ENCODE measurements at places on chromosomes 5 and 9.

GRCh38 chr5:15510831-15511230 is 10.9 kb downstream of the FBXL7 start:
- no peak for DNase-seq

- no peak for DNase-seq
These were observed 4.1 kb upstream of the SLC1A1 start for GRCh38 chr9:4486176-4486575.

GRCh38 chr5:125043781-125044391 is 297.4 kb upstream of the ZNF608 start:
- peak; percentile 31 for DNase-seq

DNA sequence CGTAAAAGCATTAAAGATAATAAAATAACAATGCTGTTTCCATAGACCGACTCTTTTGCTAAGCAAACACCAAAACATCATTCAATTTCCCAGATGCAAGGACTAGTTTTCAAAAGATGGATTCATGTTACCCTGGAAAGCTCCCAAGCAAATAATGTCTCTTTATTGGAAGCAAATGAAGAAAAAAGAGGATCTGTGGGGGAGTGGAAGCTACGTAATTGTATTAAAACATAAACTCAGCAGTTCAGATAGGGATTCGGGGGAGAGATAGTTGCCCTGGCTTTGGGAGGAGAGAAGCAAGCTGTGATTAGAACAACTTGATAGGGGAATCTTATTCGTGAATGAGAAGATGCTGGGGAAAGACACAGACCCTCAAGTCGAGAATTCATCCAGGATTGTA is 491.0 kb upstream of the CLINT1 start:
- no peak for DNase-seq

- DNase-seq: no peak
These were observed 34.0 kb downstream of the ZNF618 start for GRCh38 chr9:113910036-113910639.

DNA sequence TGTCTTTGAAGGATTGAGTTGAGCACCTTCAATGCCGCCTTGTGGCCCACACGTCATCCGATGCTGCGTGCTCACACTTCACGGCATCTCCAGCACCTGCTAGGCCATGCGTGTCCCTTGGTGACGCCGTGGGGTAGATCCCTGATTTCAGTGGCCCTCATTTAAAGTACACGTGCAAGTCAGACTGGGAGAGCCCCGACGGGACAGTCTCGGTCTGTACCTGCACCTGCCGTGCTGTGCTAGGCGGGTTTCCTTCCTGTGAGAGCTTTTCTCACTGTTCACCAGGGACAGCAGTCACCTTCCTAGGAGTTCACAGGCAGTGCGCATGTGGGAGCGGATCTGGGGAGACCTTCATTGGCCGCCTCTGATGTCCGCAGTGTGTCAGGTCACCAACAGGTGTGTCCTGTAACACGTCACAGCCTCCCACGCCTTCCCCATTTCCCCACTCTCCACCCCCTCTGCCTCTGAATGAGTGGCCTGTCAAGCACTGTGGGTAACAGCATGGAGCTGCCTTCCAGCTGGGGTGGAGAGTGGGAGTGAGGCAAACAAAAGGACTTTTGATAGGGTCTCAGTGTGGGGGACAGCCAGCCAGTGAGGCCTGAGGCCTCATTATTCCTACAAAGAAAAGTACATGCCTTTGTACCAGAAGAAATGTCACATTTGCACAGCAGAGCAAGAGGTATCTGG is 236.4 kb downstream of the FANCC start:
- DNase-seq: peak; percentile 98

DNA sequence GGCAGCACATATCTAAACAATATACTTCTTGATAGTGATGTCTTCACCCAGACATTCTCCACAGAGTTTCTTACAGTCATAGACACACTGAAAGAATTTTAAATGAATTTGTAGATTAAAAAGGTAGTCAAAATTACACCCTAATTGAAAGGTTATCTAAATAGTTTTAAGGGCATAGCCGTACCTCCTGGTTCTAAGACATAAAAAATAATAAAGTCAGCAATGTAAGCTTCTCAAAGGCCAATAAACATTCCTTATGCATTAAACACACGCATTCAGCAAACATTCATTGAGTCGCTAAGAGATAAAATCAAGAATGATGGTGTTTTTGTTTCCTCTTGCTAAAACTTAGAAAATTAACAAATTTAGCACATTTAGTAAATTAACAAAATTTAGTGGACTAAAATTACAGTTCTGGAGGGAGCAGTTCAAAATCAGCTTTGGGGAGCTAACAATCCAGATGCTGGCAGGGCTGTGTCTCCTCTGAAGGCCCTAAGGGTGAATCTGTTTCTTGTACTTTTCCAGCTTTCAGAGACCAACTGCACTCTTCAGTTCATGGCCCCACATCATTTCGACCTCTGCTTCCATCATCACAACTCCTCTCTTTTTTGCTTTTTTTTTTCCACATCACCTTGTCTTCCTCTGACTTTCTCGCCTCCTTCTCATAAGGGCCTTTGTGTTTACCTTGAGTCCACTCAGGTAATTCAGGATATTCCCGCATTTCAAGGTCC is 516.5 kb downstream of the DNAH5 start:
- no peak for DNase-seq

GRCh38 chr5:168647083-168647482 is 67.9 kb upstream of the PANK3 start:
- no peak for DNase-seq

DNA sequence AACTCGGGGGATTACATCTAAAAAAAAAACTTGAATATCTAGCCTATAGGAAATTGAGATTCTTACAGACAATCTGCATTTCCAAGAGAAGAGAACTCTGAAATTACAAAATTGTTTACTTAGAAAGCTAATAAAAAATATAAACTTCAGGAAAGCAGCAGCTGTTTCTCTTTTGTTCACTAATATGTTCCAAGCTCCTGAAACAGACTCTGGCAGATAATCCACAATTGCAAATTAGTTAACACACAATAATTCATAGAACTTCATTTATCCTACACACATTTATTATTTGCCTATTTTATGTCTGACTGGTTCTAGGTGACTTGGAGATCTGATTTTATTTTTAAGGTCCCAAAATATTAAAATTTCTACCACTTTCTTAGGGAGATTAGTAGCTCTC is 83.8 kb downstream of the TMEM167A start:
- no peak for DNase-seq

GRCh38 chr5:169856571-169856970 is 123.7 kb downstream of the INSYN2B start:
- DNase-seq: no peak

- no peak for DNase-seq
These were observed 2039.1 kb upstream of the CDH9 start for GRCh38 chr5:29077451-29077850.

- DNase-seq: no peak
These were observed 264.2 kb downstream of the MAST4 start for GRCh38 chr5:66860199-66860975.

DNA sequence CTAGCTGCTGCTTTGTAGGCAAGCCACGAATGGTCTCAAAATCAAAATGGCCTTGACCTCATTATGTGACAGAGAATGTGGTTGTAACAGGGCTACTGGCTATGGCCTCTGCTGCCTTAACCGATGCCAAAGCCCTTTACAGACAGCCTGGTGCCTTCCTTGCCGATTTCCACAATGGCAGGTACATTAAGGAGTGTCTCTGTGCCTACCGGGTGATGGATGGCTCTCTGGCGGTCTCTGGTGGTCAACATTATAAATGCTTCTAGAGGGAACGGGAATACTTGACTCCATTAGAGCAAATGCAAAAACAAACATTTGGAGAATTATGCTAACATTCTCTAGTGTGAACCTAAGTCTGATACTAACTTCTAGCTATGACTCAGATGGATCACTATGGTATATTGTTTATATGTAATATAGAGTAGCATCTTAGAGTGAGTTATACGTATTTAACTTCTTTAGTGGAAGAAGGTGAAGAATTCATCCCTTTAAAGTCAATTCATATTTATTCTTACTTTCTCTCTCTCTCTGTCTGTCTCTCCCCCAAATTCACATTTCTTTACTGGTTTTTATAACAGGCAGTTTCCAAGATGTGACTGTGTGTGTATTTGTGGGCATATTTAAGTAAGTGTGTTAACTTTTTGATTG is 52.5 kb downstream of the RPS23 start:
- DNase-seq: peak; percentile 80

DNA sequence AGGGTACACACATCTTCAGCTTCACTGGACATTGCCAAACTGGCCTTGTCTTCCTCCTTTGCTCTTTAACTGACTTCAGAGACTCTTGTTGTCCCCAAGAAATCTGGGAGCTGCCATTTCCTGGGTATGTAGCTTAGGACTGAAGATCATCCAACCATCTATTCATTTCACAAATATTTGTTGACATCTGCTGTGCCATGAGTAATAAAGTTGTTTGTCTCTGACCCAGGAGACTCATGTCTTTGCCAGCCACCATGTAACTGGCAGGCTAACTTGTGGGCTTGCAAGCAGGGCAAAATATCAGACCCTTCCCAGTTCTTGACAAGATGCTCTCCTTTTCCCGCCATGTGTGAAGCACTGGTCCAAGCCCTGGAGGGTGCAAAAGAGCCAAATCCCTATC is 17.1 kb upstream of the TOR1B start:
- DNase-seq: no peak

GRCh38 chr5:161138751-161139455 is 286.9 kb upstream of the ATP10B start:
- DNase-seq: peak; percentile 41

- no peak for DNase-seq
These were observed 237.0 kb downstream of the PAPPA start for GRCh38 chr9:116390303-116391228.
